CD4-positive, alpha-beta T cell treated with Interleukin-17A for 1 hour (primary cell): ENCODE measurements at places on chromosomes 3 and 15.

DNA sequence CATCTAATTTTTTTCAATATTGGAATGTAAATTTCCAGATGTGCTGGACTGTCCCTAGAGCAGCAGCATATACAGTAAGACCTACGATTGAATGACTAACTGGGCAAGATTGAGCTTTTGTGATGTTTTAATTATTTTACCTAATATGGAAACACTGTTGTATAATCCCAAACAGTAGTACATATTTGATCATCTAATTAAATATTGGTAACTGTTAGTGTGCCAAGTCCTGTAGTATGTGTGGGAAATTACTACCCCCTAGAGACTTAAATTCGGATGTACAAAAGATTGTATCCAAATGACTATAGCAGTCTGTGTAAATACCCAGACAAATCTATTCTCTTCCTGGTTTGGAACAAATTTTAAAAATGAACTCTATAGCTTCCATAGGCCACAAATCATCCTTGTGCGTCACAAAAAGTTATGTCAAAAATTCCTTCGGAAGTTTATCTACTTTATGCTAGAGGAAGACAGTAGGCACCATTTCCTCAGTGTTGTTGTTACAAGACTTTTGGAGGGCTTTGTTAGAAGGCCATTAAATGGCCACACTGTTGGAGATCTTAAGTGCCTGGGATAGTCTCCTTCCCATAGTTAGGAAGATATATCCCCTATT lies 41.6 kb downstream of the NKIRAS1 start:
- no peak for DNase-seq

- DNase-seq = no peak
Observed at GRCh38 chr3:114218006-114218405, 19.4 kb downstream of the ZNF80 start.

GRCh38 chr3:38334142-38335055 lies 12.2 kb upstream of the XYLB start:
- no peak for DNase-seq

GRCh38 chr15:57282686-57283085 lies 93.6 kb upstream of the CGNL1 start:
- DNase-seq = no peak

GRCh38 chr3:114794894-114795630 lies 352.0 kb downstream of the ZBTB20 start:
- no peak for DNase-seq

GRCh38 chr3:2036076-2036475 lies 62.6 kb upstream of the CNTN4 start:
- no peak for DNase-seq

- DNase-seq = no peak
Observed at GRCh38 chr3:25420147-25420546, 7.9 kb upstream of the RARB start.

GRCh38 chr3:60912876-60913275 lies 338.4 kb downstream of the FHIT start:
- no peak for DNase-seq

- no peak for DNase-seq
Observed at GRCh38 chr3:176714034-176714433, 483.2 kb downstream of the TBL1XR1 start.

DNA sequence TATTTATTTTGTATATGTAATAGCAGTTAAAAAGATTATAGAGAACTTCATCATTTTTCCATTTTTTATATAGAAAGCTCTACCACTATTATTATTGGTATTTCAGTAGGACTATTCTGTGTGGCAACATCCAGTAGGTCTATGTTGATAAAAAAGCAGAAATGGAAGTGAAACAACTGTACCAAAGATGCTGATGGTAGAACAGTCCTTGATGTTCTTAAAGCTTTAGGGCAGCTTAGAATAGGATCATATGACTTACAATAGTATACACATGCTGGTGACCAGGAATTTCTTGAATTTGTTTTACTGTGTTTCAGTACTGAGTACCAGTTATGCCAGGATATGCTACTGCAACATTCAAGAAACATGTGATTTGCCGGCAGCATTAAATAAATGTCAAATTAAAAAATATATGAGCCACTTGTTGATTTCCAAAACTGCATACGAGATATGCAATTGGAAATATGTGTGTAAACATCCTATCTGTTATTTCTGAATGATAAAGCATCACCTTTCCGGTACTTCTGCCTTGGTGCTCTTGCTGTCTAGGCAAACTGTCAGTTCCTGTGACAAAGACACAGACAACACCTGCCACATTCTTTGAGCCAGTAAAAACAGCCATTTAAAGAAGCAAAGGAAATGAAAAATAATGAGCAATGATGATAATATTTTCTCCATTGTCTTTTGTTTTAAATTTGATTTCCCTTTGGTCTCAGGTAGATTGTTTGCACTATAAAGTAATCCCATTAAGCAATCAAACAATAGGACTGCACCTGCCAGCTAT lies 649.2 kb downstream of the ZPLD1 start:
- no peak for DNase-seq

DNA sequence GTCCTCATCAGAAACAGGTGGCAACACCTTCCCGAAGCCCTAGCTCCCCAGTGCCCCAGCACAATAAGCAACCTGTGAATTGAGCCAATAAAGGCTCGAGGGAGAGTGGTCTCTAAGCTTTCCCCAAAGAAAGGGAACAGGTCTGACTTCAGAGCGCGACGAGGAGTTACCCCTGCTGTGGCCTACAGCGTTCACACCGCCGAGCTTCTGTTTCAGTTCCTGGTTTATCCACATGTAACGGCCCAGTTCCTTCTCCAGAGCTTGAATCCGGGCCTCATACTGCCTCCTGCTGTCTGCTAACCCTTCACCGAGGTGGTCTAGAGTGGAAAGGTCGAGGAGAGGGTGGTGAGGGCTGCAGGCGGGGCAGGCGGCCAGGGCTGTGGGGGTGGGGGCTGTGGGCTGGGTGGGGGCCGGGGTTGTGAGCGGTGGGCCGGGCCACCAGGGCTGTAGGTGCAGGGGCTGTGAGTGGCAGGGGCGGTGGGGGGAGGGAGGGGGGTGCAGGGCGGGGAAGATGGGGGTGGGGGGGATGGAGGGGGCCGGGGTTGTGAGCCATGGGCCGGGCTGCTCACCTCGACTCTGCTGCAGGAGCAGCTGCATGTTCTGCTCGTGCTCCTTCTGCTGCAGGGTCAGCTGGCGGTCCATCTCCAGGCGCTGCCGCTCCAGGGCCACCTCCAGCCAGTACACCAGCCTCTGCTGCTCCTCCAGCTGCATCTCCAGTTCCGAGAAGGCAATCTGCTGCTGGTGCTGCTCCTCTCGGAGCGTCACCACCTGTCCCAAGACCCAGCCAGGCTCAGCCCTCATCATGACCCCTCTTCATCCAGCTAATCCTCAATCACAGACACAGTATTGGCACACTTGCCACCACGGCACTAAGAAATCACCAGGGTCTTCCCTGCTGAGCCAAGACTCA lies 26.2 kb downstream of the KIF7 start:
- DNase-seq = no peak

DNA sequence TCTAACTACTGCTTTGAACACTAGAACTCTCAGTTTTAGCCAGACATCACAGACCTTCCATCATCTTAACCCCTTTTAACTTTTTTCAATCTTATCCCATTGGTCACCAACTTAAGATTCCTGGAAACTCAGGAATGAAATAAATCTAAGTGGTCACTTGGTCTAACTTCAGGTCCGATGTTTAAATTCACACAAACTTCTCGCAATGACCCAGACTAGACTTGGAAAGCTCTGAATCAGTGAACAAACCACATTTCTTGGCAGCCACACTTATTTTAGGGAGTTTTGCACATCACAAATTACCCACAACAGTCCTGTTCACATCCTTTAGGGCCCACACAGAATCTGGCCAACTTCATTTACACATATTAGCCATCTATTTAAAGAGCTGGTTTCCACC lies 118.9 kb downstream of the MAGI1 start:
- no peak for DNase-seq

DNA sequence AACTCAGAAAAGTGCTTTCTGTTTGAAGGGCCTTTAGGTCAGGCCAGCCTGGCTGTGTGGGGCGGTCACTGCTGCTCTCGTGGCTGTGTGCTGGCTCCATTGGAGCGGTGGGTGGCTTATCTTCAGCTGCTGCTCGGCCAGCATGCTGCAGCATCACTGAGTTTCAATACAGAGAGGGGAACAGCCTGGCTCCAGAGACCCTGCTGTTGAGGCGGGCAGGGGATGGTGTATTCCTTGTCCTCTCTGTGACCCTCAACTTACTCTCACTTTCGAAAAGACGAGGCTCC lies 248.5 kb upstream of the ONECUT1 start:
- DNase-seq = no peak

DNA sequence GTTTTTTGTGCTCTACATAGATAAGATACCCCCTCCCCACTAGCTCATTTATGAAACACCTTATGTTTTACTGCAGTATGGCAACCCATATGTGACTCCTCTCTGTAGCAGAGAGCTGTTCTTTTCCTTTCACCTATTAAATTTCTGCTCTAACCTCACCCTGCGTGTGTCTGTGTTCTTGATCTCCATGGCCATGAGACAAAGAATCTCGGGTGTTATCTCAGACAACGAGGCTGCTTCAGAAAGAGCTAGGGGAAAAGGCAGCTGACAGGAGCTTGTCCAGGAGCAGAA lies 18.0 kb downstream of the CCR8 start:
- DNase-seq = no peak

- no peak for DNase-seq
Observed at GRCh38 chr3:65173841-65174240, 486.0 kb upstream of the ADAMTS9 start.

DNA sequence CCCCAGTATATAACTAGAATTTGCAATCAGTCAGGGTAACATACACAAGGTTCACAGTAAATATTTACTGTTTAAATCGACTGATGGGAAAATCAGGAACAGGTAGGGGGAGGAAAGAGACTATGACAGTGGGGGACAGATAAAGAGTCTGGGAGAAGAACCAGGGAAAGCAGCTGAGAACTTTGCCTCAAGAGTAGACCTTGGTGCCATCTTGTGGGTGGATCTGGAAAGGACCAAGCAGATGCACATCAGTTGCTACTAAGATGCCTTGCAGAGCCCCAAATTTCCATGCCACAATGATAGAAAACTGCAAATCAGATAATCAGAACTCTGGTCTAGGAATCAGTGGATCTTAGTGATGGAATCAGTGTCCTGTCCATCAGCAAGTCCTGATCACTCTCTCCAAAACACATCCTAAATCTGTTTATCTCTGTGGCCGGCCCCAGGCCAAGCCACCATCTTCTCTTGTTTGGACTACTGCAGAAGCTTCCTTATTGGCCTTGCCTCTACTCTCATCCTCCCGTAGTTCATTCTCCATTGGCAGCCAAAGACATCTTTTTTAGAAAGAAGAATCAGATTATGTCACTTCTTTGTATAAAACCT lies 62.7 kb downstream of the PDE8A start:
- peak; percentile 62 for DNase-seq

GRCh38 chr3:181735911-181736310 lies 24.2 kb downstream of the SOX2 start:
- DNase-seq = no peak

DNA sequence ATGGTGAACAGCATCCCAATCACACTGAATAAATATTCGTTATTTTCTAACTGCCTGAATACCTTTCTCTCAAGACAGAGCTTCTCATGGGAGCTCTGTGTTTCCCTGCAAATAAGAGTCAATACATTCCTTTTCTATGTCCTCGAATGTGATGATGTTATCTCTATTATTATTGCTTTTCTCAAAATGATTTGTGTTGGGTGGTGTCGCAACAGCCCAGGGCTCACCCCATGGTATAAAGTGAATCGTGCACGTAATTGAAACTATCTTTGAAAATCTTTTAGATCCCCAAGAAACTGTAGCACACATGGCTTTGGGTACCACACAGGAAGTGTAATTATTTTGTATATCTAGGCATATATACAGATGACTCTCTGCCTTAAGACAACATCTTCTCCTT lies 190.6 kb upstream of the LRTM1 start:
- DNase-seq = no peak

DNA sequence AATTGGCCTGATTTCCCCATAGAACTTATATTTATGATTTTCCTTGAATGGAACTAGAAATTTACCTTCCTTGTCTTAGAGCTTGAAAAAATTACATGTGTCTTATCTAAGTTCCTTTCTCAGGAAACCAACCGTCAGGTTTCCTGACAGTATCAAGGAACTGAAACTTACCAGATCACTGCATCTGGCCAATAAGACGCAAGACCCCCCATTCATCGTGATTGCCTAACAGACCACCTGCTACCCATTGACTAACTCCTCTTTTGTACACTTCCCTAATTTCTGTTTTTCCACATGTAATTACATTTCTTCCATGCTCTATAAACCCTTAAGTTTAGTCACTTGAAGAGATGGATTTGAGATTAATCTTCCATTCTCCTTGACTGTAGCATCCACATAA lies 517.2 kb upstream of the CBLB start:
- no peak for DNase-seq

DNA sequence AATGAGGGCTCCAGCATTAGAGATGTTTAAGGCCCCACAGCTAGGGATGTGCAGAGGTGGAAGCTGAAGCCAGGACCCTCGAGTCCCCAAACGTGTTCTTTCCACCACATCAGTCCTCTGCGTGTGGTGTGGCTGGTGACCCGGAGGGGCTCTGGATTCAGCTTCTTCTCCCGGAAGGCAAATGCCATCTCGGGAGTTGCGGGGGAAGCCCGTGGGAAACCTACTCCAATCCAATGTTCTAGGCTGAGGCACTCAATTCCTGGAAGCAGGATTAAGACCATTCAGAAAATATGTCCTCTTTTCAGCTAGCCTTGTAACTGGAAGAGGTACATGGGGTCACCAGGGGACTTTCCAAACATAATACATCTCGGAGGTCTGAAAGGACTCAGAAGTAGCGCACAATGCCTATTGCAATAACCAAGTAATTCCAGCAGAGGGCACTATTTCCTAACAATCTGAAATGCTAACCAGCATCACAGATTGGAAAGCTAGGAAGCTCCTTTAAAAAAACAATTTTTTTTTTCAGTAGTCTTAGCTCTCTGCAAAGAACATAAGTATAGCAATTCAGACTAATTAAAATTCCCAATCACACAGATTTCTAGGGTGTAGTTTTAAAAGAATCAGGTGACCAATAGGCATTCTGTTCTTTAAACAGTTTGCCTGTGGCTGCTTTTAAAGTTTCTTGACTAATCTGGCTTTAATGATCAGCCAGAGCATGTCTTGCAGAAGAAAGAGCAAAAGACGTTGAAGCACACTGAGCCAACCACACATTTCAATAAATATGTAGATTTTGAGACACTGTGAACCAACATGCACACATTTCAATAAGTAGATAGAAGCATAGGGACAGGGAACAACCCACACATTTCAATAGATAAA lies 36.1 kb downstream of the BNC1 start:
- DNase-seq = peak; percentile 52

DNA sequence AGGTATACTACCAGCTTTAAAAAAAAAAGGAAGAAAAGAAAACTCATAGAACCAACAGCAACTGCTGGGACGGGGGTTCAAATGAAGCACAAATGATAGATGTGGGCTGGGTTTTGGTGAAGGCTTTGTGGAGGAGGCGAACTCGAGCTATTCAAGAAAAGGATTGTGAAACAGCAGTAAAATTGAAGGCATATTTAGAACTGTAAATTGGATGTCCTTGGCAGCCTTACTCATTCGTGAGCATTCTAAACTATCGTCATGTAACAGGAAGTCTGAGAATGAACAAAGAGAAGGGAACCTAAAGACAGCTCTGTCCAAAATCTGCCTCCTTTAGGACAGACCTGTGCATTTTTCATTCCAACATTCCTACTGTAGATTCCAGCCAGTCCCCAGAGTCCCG lies 97.8 kb downstream of the LARS2 start:
- no peak for DNase-seq

- DNase-seq = no peak
Observed at GRCh38 chr15:65743637-65744252, 48.3 kb downstream of the DENND4A start.
